ENCODE measurements at places on chromosomes 6 and 20.

DNA sequence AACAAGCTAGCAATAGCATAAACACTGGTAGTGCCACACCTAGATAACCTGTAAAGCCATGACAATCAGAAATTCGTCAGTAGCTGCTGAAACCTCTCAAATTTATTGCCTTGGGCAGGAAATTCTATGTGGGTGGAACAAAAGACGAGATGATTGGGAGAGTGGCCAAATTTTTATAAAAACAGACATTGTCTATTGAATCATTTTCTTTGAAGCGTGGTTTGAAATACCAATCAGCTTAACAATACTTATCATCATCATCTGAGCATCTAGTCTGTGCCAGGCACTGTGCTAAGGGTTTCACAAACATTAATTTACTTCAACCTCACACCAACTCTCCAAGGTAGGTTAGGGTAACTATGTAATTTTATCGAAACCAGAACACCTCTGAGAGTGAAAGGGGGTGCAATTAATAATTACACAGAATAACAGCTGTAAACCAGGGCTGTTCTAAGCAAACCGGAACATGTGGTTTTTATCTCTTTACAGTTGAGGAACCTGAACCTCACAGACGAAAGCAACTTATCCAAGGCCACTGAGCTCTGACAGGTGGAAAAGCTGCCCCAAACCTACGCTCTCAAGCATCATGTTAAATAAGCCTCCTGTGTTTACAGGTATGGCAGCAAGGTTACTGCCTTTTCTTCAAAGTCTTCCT lies 43.4 kb downstream of the NHSL1 start:
- peak; percentile 61 for DNase-seq

- peak; percentile 14 for DNase-seq
These were observed 141.2 kb downstream of the BMP2 start for GRCh38 chr20:6908673-6909072.

- DNase-seq: no peak
These were observed 26.4 kb upstream of the PTGIS start for GRCh38 chr20:49594143-49594930.

- no peak for DNase-seq
These were observed 1706.7 kb downstream of the HACE1 start for GRCh38 chr6:103153016-103153415.

DNA sequence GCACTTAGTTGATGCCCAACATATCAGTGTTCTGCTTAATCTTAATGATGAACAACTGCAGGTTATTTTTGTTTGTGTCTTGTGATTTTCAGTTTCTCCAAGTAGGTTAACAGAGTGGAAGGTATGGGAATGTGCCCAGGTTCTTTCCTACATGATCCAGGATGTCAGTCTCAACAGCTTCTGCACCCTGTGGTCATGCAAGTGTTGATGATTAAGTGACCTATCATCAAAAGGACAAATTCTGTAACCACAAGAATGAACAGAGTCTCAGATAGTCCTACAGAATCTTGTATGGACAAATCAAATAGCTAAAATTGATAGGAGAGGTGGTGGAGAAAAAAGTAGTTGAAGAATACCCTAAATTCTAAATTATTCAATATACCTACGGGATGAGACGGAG lies 26.1 kb downstream of the MAN1A1 start:
- DNase-seq: no peak

GRCh38 chr6:925656-926213 lies 232.8 kb upstream of the EXOC2 start:
- no peak for DNase-seq

DNA sequence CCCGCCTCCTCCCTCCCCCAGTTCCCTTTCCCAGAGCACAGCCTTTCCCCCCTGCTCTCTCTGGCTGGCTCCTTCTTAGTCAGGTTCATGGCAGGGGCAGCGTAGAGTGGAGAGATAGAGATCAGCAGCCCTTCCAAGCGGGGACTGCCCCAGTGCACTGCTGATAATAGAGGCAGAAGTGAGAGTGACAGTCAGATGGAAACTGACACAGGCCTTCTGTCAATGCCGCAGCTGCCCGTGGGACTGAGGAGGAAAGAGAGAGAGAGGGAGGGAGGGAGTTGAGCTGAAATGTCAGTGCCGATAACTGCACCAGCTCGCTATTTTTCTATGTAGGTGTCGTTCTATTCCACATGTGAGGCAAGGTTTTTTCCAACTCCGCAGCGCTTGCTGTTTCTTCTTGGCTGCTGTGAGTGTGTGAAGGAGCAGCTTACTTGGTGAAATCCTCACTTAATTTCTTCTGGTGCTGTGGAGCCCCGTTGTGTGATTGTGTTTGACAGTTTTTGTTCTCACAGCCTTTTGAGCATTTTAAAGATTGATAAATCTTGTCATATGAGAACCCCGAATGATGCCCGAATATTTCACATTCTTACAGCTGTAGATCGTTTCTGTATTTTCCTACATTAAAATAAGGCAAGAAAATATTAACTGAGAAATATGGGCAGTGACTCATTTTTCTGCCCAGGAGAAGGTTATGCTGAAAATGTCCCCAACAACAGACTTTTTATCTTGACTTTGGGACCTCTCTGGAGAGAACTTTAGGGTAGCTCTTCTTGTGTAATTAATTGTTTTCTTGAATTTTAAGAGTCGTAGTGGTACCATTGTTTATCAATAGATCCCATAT lies 386.4 kb upstream of the MMS22L start:
- no peak for DNase-seq

DNA sequence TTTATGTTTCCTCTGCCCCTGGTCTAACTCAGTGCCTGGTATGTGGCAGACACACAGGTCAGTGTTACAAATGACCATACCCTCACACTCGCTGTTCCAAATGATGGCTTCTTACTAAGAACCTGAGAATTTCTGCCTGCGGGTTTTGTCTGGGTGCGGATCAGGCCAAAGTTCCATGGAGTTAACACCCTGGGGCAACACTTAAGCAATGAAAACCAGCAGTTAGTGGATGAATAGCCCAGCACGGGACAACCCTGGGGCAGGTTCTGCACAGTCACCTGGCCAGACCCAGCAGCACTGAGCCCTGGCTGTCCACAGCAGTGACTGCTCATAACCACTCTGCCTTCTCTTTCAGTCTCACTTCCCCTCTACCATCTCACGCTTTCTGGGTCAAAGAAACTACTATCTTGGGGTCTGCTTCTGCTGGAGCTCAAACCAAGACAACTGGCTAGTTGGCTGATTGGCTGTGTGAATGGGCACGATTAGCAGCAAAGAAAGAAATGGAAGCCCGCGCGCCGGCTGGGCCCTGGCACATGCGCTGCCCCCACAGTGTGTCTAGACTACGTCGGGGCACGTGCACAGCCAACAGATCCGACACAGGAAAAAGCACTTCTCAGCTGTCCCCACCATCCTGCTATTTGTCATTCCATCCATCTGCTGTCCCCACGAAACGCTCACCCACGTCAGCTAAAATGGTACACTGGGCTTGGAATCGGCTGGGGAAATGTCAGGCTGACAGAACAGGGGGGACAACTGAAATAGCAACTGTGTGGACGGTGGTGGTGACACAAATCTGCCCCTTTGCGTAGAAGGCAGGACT lies 36.6 kb downstream of the MGME1 start:
- DNase-seq: no peak

DNA sequence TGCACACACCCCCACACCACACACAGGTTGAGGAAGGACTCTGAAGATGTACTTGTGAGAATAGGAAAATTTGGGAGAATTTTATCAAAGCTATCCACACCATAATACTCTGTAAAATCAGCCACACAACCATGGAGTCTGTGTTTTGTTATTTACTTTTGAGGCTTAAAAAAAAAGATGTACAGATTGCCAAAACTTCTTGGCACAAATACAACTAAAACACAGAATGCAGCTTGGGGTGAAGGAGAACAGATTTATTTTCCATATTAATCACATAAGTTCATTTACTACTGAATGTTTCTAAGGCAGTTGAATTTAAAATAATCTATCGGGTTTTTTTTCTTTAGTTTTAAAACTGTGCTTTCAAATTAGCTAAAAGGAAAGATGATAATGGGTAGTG lies 32.8 kb upstream of the KCNQ5 start:
- DNase-seq: no peak

DNA sequence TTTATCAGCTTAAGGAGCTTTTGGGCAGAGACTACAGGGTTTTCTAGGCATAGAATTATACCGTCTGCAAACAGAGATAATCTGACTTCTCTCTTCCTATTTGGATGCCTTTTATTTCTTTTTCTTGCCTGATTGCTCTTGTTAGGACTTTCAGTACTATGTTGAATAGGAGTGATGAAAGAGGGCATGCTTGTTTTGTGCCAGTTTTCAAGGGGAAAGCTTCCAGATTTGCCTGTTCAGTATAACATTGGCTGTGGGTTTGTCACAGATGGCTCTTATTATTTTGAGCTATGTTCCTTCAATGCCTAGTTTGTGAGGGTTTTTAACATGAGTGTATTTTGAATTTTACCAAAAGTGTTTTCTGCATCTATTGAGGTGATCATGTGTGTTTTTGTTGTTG lies 192.8 kb upstream of the PHACTR1 start:
- no peak for DNase-seq

DNA sequence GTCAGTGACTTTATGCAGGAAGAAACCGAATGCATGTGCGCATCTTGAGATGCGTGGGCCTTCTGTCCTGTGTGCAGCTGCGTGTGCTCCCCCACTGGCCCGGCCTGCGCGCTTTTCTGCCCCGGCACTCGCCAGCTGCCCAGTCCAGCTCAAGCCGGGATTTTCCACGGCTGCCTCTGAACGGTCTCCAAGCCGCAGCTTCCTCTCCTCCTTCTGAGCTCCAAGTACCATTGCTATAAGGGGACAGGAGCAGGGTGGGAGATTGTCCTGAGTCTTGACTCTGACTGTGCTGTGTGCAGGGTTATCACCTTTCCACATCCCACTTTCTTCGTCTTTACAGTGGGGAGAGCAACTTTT lies 302.8 kb downstream of the THBS2 start:
- DNase-seq: no peak

All from NCI-H1105 treated with DMSO at 0.1 percent for 48 hours (cell line).